Fibroblast of skin of right quadriceps (primary cell): ENCODE measurements at places on chromosomes 7 and 10.

DNA sequence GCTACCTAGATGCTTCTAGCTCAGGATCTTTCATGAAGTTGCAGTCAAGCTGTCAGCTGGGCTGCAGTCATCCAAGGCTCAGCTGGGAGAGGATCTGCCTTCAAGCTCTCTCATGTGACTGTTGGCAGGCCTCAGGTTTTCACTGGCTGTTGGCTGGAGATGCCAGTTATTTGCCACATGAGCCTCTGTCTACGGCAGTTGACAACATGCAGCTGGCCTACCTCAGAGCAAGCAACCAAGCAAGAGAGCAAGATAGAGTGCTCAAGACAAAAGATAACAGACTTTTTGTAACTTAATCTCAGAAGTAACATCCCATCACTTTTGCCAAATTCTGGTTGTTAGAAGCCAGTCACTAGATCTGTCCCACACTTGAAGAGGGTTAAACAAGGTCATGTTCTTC lies 125.8 kb downstream of the TPST1 start:
- DNase-seq: no peak

DNA sequence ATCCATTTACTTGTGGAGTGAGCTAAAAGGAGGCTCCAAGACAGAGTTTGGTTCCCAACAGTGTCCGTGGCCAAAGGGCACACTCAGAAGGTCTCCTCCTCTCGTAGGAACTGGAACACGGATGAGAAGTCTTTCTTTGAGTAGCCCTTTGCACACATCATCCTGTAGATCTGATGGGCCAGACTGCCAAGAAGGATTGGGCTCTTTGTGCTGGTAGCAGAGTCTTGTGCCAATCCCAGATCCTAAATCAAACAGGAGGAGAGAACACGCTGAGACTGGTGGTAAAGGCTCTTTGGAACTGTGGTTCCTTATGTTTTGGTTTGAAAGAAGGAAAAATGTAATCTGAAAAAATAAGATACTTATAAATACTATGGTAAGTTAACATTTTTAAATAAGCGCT lies 136.6 kb downstream of the HIBADH start:
- DNase-seq: no peak

GRCh38 chr10:98226508-98227144 lies 41.4 kb downstream of the LOXL4 start:
- DNase-seq: no peak

DNA sequence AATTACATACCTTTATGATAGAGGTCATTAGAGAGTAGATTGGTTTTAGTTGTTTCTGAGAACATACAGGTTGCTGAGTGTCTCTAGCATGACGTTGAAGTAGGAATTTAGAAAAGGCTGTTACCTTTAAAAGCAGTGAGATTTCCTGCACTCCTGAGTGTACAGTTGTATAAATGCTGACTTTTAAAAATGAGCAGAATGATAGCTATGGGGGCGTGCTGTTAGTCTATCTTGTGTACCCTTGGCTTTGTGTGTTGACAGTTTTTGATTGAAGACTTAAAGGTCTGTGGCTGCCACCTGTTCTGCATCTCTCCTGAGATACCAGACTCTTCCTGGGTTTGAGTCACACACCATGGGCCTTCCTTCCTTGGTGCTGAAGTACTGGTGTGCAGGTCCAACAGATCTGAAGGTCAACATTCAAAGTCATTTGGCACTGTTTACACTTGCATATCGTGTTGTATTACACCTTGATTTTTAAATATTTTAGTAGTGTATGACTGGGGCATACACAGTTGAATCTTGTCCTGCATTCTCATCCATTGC lies 23.8 kb downstream of the DNAJB6 start:
- DNase-seq: no peak

DNA sequence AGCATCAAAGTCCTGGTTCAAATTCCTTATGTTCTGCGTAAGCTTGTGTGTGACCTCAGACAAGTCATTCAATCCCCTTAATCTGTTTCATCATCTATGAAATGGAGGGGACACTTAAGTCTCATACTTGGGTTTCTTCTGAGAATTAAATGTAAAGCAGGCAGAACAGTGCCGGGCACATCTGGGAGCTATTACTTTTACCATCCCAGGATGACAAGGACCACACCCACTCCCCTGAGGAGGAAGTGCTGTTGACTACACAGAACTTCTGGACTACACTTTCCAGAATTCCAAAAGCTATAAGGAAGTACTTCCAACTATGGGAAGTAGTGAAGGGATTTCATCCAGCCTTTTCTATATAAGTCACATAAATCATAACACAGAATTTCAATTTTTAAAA lies 294.9 kb downstream of the IPMK start:
- no peak for DNase-seq

- DNase-seq: peak; percentile 25
Measured at GRCh38 chr7:120021085-120021484, 251.9 kb upstream of the KCND2 start.

DNA sequence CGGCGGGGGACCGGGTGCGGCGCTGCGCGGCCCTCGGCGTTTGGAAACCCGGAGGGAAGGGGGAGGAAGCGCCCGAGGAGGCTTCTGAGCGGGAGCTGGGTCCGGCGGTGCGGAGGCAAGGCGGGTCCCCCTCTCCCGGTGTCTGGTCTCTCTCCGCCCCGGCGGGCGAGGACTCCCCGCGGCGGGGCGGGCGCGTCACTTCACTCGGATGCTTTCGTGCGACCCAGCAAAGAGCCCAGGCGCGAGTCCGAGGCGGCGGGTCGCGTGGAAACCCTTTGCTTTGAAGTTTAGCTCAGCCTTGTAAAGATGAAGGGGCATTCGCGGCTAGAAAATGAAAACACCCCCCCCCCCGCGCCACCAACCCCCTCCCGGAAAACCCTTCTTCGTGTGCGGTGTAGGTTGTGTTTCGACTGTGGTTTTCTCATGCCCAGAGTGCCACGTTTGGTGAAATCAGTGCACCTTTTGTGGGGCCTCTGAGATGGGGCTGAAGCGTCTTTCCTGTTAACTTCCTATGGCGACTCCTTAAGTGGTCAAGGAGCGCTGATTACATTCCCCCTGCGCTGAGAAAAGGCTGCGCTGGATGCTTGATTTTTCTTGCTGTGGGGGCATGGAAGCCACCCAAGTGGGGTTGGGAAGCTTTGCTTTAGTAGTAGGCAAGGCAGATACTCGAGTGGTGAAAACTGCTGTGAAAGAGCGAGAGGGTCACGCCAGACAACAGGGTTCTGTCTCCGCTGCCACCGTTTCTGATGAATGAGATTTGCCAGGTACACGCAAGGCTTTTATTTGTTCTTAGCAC lies 876 bp downstream of the GNAI1 start:
- DNase-seq: peak; percentile 20

DNA sequence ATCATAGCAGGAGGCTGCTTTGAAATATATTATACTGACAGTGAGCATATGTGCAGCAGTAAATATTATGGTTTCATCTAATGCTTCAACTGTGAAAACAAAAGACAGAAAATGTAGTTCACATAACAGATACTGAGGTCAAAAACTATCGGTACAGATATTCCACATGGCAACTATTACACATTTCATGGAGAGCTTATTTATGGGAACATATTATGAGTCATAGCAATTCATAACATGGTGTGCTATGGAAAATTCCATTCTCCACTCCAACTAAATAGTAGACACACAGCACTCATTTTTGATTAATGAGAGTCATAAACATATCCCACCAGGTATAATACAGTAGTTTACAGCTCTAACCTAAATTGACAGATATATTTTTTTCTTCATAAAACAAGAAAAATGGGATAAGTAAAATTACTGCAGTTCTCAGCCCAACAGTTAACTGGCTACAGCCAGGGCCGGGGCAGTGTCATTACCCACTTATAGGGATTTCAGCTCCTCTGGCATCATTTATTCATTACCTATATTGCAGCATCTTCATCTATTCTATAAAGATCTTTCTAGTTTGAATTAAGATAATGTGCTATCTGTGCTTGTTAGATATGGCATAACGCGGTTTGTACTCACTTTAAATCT lies 475.6 kb upstream of the KLF6 start:
- DNase-seq: peak; percentile 84

DNA sequence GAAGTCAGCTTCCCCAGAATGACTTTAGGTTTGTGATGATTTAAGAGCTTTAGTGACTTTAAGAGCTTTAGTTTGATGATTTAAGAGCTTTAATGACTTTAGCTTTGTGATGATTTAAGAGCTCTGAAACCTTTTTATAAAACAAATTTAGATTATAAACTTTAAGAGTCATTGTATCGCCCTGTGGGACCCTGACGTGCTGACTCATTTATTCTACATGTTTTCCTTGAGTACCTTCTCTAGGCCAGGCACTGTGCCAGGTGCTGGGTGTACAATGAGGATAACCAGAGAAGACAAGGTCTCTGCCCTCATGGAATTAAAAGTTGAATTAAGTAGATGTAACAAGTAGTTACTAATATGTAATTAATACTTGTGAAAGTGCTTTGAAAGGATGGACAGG lies 45.4 kb downstream of the CNNM1 start:
- DNase-seq: peak; percentile 75

GRCh38 chr7:126716321-126716720 lies 536.4 kb downstream of the GRM8 start:
- DNase-seq: no peak

- no peak for DNase-seq
Measured at GRCh38 chr10:79938728-79939406, 10.0 kb downstream of the SFTPD start.

GRCh38 chr10:2658780-2659179 lies 408.6 kb upstream of the PFKP start:
- DNase-seq: no peak

- DNase-seq: no peak
Measured at GRCh38 chr10:126465771-126466170, 77.5 kb upstream of the ADAM12 start.

DNA sequence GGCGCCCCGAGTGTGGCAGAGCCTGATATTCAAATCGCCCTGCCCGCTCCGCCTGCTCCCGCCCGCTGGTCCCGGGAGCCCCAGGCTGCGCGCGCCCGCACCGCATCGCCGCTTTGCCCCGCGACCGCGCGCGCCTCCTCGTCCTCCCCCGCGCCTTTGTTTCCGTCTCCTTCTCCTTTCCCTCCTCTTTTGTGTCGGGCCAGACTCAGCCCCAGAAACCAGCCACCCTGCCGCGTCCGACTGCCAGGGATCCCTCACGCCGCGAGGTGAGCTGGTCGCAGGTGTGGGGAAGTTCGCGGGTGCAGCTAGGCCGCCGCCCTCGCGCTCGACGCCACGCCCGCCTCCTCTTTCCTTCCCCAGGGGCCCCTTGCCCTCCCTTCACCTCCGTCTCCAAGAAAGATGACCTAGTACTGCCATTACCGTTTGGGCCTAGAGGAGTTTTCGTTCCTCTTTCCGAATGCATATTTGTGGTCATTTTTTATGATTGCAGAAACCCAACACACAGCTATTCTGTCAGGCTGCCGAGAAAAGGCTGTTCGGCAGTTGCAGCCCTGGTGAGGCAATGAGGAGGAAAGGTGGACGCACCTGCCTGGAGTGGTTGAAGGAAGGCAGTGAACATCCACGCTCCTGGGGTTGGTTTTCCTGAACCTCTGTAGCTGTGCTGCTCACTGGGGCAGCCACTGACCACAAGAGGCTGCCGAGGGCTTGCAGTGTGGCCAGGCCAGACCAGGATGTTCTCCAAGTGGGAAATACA lies 107.3 kb downstream of the SNX10 start:
- DNase-seq: peak; percentile 39

- no peak for DNase-seq
Measured at GRCh38 chr7:80763289-80763688, 124.8 kb downstream of the CD36 start.

DNA sequence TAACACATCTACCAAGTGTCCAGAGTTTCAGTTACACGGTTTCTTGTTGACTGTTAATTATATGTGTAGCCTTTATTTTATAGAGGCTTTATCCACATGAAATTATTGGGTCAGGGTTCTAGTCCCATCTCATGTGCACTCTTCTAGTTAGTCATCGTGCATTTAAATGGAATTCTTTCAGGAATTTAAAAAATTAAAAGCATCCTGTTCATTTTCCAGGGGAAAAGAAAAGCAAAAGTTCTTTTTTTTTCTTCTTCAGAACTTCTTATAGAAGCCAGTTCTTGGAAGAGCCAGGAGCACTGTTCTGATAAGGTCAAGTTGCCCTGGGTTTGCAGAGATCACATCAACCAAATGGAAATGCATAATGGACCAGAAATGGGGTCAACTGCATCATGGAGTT lies 324.7 kb downstream of the INHBA start:
- no peak for DNase-seq

GRCh38 chr10:72058989-72059842 lies 29.1 kb downstream of the SPOCK2 start:
- no peak for DNase-seq

DNA sequence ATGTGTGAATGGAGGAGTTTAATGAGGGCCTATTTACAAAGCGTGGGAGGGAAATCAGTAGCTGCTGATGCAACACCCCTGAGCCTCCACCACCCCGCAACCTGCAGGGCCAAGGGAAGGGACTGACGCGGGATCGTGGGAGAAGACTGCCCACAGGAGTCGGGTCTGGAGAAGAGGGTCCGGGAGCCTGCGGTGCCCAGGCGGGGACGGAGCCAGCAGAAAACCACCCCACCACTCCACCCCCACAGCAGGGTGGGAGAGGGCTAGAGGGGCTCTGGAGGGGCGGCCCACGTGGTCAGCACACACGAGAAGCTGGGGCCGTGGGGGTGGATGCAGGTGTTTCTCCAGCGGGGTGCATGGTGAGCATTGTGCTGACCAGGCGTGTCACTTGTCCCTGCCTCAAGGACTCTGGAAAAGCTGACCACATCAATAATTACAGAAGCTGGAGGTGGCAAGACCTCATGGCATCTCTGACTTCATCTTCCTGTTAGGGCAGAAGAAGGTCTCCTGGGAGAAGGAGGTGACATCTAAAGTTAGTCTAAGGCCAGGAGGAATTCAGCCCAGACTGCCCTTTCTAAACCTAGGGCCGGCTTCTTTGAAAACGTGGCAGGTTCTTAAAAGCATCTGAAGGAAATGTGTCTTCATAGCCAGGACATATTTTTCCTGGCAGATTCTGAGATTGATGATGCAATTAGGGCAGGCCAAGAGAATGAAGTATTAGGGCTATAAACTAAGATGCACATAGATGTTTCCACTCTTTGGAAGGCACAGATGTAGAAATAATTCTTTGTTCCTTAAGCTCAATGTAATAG lies 150.9 kb downstream of the RGS10 start:
- DNase-seq: peak; percentile 63

- DNase-seq: no peak
Measured at GRCh38 chr10:58725901-58726300, 213.2 kb downstream of the BICC1 start.
